ENCODE measurements at places on chromosomes 6 and 20. TPM values are rescaled to one million over a fixed set of nuclear protein-coding genes. Genes with fewer than 3 reads are reported as not detected.
A peak's percentile ranks its signal among the peaks of the same experiment; 100 is the strongest.

GRCh38 chr6:160137130-160137988 is 15.7 kb downstream of the SLC22A1 start:
- H3K4me3 ChIP-seq: no peak overlapping the region
- no peak for DNase-seq
- H3K36me3 ChIP-seq: no peaks in the 10 kb centered on the region
- peaks cover 8% of the 10 kb centered on the region for H3K4me1 ChIP-seq
- no peaks in the 10 kb centered on the region for H3K27me3 ChIP-seq
- no peak overlapping the region for H3K27ac ChIP-seq

The PLEKHG1 gene
- 29.9 TPM for total RNA-seq

DNA sequence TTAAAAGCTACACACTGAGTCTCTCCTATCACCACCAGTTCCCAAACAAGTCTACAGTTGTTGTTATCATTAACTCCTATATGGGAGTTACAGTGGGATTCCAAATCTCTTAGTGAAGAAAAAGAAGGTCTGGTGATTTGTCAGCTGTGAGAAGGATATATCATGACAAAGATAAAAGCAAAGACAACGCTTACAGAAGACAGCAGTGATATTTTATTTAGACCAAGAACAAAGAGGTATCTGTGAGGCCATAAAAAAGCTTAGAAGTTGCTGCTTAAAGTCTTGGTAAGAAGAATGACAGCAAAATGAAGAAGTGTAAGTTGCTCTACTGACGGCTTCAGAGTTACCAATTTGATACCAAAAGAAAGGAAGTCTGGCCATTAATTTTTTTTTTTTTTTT is 47.2 kb downstream of the CHD6 start:
- H3K27ac ChIP-seq: no peak overlapping the region
- H3K4me1 ChIP-seq: peaks cover 16% of the 10 kb centered on the region
- no peaks in the 10 kb centered on the region for H3K27me3 ChIP-seq
- DNase-seq: no peak
- peaks cover 4% of the 10 kb centered on the region for H3K36me3 ChIP-seq

DNA sequence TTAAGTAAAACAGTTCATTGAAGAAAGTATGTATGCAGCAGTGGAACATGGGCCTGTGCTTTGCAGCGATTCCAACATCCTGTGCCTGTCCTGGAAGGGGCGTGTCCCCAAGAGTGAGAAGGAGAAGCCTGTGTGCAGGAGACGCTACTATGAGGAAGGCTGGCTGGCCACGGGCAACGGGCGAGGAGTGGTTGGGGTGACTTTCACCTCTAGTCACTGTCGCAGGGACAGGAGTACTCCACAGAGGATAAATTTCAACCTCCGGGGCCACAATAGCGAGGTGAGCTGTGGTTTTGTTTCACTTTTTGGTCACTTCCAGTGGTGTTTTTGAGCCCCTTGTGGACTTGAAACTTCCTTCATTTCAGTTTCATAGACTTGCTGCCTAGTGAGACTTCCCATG is 1.7 kb downstream of the TULP4 start:
- H3K36me3 ChIP-seq: peaks cover 35% of the 10 kb centered on the region
- H3K27me3 ChIP-seq: no peaks in the 10 kb centered on the region
- H3K27ac ChIP-seq: no peak overlapping the region
- H3K4me3 ChIP-seq: no peak overlapping the region

DNA sequence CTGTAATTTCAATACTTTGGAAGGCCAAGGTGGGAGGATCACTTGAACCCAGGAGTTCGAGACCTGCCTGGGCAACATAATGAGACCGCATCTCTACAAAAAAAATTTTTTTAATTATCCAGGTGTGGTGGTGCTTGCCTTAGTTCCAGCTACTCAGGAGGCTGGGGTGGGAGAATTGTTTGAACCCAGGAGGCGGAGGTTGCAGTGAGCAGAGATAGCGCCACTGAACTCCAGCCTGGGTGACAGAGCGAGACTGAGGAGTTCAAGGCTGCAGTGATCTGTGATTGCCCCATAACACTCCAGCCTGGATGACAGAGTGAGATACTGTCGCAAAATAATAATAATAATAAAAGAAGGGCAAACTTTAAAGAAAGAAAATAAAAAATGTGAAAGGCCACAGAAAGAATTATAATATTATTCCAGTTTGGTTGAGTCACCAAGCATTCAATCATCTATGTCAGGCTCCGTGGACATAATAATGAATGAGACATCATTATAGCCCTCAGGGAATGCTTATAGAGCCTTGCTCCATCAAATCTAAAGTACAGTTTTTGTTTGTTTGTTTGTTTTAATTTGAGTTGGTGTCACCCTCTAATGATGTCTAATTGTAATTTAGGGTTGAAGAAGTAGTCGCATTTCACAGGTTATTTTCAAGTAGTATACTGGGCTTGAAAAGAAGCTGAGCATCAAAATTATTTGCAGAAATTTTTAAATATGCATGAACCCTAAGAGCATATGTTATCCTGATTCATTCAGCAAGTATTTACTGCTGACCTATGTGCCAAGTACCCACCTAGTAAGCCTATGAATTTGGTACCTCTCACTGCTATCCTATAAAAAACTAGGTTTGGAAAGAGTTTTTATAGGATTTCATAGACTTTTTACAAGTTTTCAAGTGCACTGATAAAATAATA is 15.1 kb downstream of the GLYATL3 start:
- no peak overlapping the region for H3K27ac ChIP-seq
- H3K4me1 ChIP-seq: no peaks in the 10 kb centered on the region
- H3K36me3 ChIP-seq: no peaks in the 10 kb centered on the region
- no peak for DNase-seq

GRCh38 chr6:98980819-98981218 is 33.1 kb upstream of the FBXL4 start:
- no peaks in the 10 kb centered on the region for H3K36me3 ChIP-seq
- no peak overlapping the region for H3K27ac ChIP-seq
- no peak for DNase-seq
- no peaks in the 10 kb centered on the region for H3K4me1 ChIP-seq
- H3K4me3 ChIP-seq: no peak overlapping the region
- H3K27me3 ChIP-seq: peaks cover 4% of the 10 kb centered on the region

The TSPO2 gene
- total RNA-seq: not detected

- H3K4me3 ChIP-seq: no peak overlapping the region
- H3K4me1 ChIP-seq: no peaks in the 10 kb centered on the region
- no peak overlapping the region for H3K27ac ChIP-seq
- no peaks in the 10 kb centered on the region for H3K36me3 ChIP-seq
- no peak for DNase-seq
Observed at GRCh38 chr6:135791441-135791840, 60.1 kb upstream of the PDE7B start.

The RAB32 gene
- 1.4 TPM for total RNA-seq

The SLC17A4 gene
- not detected for total RNA-seq

- H3K36me3 ChIP-seq: no peaks in the 10 kb centered on the region
- H3K27me3 ChIP-seq: no peaks in the 10 kb centered on the region
- no peak overlapping the region for H3K4me3 ChIP-seq
- DNase-seq: no peak
Observed at GRCh38 chr20:58715391-58715800, 22.8 kb downstream of the NPEPL1 start.

The TRAPPC3L gene
- total RNA-seq: 0.37 TPM

GRCh38 chr20:34536798-34537394 is 20.7 kb downstream of the DYNLRB1 start:
- no peak overlapping the region for H3K27ac ChIP-seq
- H3K36me3 ChIP-seq: peaks cover 59% of the 10 kb centered on the region
- H3K4me1 ChIP-seq: peaks cover 14% of the 10 kb centered on the region
- no peak overlapping the region for H3K4me3 ChIP-seq
- DNase-seq: peak; percentile 27

- H3K4me3 ChIP-seq: no peak overlapping the region
- DNase-seq: no peak
- H3K27ac ChIP-seq: no peak overlapping the region
- no peaks in the 10 kb centered on the region for H3K36me3 ChIP-seq
Observed at GRCh38 chr6:168103050-168103830, 24.2 kb upstream of the FRMD1 start.

- no peaks in the 10 kb centered on the region for H3K4me1 ChIP-seq
- no peak overlapping the region for H3K27ac ChIP-seq
- no peaks in the 10 kb centered on the region for H3K36me3 ChIP-seq
Observed at GRCh38 chr6:18990059-18990978, 603.2 kb downstream of the RNF144B start.

- H3K4me3 ChIP-seq: no peak overlapping the region
- no peak for DNase-seq
- no peaks in the 10 kb centered on the region for H3K27me3 ChIP-seq
- no peaks in the 10 kb centered on the region for H3K36me3 ChIP-seq
Observed at GRCh38 chr6:4844108-4844507, 67.9 kb downstream of the CDYL start.
